ENCODE measurements at places on chromosomes 4 and X. TPM values are rescaled to one million over a fixed set of nuclear protein-coding genes. Genes with fewer than 3 reads are reported as not detected.

- no peak for DNase-seq
Observed at GRCh38 chr4:20787940-20788665, 87.8 kb downstream of the PACRGL start.

NEXMIF gene
- 51.4 TPM for total RNA-seq

IGFBP7 gene
- 26.1 TPM for total RNA-seq

DNA sequence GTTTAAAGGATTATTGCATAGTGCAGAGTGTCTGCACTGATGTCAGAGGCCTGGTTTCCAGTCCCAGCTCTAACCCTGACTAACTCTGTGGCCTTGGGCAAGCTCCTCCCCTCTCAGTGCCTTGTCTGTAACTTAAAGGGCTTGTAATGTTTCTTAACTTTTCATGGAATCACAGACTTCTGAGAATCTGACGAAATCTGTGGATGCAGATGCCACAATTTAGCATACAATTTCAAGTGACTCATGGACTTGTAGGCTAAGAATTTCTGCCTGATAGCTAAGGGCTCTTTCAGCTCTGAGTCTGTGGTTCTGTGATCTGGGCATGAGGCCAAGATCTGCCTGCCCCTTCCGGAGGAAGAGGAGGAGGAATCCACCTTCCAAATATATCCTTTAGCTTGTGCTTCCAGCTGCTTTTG is 236.9 kb downstream of the AR start:
- no peak for DNase-seq

- DNase-seq: no peak
Observed at GRCh38 chr4:2588259-2588658, 51.8 kb downstream of the FAM193A start.

TCEAL5 gene
- 6.9 TPM for total RNA-seq

RAB39B gene
- 30.6 TPM for total RNA-seq

ARHGAP10 gene
- total RNA-seq: 2.9 TPM

All from frontal cortex (tissue), 4 donors.